ENCODE measurements at places on chromosomes 7 and 10.

- no peak for DNase-seq
Observed at GRCh38 chr7:139246905-139247304, 15.9 kb downstream of the UBN2 start.

DNA sequence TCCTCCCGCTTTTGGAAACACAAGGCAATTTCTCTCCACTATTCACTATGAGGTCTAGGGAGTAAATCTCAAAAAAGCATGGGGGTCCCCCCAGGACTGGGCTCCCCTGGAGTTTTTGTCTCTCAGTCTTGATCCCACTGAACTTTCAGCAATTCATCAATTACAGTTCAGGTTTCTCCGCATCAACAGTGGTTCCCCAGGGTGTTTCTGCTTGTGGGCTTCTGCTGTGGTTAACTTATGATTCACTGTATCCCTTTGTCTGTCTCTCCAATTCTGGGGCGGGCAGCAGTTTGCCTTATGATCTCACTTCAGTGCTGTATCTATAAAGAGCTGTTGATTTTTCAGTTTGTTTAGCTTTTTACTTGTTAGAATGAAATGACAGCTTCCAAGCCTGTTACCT, 142.6 kb upstream of the CDC14C start:
- DNase-seq, result no peak

- peak; percentile 99 for DNase-seq
Observed at GRCh38 chr7:76314042-76314721, 11.7 kb downstream of the HSPB1 start.

GRCh38 chr7:135232087-135232486, 1.6 kb upstream of the STRA8 start:
- no peak for DNase-seq

Data from neural crest cell (in vitro differentiated cells).